Activated T-helper 1 cell treated with Interleukin-2 at 50 U/mL for 16 hours (primary cell): ENCODE measurements at places on chromosomes 1 and 21.

DNA sequence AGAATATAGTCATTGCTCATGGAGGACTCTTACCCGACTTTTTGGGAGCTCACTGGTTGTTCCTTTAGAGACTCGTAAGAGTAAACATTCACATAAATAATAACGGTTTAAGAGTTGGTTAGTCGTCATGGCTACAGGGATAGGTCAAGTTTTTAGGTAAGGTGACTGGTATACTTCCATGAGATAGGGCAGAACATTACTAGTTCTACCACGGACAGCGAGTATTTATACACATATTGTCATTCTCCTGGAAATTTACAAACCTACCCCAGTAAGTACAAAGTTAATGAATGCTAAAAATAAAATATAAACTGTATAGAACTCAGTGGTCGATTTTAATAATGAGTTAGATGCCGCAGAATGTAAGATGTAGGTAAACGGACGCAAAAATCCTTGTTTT, 1.2 kb upstream of the RYR2 start:
- no peak for DNase-seq

- DNase-seq, result no peak
Observed at GRCh38 chr1:24275104-24275410, 44.1 kb upstream of the GRHL3 start.

DNA sequence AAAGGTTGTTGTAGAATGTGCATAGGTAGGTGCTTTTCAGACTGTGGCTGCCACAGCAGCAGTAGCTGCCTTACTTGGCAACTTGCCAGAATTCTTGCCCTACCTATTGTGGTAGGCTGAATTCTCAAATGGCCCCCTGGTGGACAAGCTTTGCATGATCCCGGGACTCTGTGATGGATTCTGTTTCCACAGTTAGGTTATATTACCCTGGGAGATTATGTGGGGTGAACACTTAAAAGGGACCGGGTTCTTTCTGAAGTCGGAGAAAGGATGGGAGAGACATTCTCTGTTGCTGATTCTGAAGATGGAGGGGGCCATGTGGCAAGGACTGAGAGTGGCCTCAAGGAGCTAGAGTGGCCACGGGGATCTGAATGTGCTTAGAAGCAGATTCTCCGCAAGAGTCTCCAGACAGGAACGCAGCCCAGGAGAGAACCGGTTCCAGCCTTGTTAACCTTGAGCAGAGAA, 32.1 kb upstream of the KCNE1 start:
- DNase-seq, result no peak

DNA sequence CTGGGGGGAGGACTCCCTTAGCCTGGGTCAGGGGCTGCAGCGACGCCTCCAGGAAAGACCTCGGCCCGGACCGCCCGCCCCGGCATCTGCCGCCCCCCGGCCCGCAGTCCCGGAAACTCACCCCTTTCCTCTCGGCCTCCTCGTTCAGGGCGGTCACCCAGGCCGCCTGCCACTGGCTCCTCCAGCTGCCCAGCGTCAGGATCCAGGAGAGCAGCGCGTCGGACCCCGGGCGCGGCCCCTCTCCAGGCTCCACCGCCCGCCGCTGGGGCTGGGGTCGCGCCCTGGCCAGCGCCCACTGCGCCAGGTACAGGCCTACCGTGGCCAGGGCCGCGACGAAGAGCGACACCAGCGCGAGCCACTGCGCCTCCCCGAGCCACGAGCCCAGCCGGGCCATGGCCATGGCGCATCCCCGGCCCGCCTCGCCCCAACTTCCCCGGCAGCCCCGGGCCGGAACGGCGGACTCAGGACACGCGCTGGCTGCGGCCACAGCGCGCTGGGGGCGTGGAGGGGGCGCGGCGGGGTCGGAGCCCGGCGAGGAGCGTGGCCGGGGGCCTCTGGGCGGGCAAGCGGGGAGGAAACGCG, 478 bp downstream of the C2CD2 start:
- no peak for DNase-seq

DNA sequence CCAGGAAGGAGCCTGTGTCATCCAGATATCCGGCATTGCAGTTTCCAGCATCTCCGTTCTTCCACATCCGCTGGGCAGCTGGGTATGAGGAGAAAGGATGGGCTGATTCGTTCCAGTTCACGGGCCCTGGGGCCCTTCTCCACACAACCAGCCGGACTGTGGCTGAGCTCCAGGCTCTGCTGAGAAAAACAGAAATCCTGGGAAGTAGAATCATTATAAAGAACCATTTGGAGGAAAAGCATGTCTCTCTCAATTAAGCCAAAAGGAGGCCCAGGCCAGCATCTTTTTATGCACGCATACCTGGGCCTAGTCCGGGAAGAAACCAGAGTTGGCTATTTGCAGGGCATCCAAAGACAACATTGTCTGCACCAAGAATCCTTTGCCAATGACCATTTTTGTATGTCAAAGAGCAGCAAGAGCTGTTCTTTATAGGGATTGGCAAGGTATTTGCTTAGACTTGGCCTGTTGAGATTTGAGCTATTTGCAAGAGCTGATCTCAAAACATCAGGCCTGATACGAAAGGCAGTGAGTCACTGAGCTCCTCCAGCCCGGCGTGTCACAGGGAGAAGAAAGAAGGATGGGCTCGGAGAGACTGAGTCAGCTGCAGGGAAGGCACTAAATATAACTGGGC, 84.9 kb upstream of the ARHGEF16 start:
- no peak for DNase-seq

- DNase-seq, result no peak
Observed at GRCh38 chr1:192448026-192448578, 127.5 kb upstream of the RGS1 start.

GRCh38 chr21:46078978-46079351, 18.9 kb upstream of the COL6A2 start:
- no peak for DNase-seq

DNA sequence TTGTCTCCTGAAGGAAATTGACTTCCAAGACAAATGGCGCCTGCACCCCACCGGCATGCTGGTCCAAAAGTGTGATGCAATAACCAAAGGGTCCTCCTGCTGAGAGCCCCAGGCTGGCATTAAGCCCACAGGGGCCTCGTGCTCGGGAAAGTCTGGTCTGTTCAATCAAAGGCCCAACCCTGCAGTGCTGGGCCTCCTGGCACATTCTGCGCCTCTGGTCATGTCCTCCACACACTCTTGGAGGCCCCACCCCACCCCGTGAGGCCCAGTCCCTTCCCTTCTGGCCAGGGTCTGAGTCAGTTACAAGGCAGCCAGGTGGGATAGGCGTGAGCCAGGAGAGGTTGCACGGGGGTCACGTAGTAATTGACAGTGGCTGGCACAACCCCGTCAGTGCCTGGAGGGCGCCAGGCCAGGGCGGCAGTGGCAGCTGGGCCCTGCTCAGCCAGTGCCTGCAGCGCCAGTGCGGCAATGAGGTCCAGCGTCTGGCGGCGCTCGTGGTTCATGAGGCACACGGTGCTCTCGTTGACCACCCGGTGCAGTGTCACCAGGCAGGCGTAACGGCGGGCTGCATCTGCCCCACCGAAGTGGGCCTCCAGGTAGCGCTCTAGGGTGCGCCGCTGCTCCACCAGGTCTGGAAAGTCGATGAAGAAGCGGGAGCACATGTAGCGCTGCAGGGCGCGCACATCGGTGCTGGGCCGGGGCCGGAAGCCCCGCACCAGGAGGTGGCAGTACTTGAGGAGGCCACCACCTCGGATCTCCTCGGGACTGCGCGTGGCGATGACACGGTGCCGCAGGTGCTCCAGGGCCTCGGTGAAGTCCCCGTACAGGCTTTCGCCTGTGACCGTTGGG, 6.8 kb downstream of the TENT5B start:
- DNase-seq, result no peak

DNA sequence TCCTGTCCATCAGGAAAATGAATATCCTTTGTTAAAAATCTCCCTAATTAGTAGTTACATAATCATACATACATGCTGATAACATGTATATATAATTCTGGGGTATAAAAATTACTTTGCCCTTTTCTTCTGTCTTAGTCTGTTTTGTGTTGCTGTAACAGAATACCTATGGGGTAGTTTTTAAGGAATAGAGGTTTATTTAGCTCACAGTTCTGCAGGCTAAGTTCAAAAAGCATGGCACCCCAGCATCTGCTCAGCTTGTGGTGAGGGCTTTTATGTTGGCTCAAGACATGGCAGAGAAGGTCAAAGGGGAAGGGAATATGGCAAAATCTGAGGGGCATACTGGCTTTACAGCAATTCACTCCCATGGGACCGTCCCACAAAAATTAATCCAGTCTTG, 16.3 kb upstream of the RPS6KC1 start:
- DNase-seq, result no peak

DNA sequence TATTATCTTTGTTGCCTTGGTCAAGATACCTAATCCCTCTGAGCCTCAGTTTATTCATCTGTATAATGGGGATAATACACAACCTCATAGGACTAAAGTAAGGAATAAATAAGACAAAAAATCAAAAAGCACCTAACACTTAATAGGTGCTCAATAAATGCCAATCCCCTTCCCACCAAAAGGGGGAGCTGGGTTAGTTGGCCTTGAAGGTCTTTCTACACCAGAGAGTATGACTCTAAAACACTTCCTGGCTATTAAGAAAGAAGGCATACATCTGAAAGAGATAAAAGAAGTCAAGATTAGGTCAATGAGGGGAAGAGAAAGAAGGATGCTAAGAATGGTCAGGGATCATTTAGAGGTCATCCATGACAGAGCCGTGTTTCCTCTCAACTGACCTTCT, 11.1 kb downstream of the VSIG8 start:
- no peak for DNase-seq

DNA sequence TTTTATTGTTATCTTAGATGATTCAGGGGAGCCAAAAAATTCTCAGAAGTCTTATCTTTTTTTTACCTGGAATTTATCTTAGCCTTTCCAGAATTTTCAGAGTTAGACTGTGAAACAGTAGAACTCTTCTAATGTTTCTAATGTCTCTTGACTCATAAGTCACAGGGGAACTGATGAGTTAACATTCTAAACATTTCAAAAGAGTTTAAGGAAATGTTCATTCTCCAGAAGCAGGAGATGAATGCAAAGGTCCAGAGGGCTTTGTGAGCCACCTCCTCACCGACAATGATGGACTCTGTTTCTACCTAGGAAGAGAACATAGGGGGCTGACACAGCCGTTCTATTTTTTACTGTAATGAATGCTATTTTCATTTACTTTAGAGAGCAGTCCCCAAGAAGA, 157.5 kb downstream of the BRINP2 start:
- no peak for DNase-seq

- DNase-seq, result no peak
Observed at GRCh38 chr1:179083533-179083932, 1.7 kb downstream of the TOR3A start.

DNA sequence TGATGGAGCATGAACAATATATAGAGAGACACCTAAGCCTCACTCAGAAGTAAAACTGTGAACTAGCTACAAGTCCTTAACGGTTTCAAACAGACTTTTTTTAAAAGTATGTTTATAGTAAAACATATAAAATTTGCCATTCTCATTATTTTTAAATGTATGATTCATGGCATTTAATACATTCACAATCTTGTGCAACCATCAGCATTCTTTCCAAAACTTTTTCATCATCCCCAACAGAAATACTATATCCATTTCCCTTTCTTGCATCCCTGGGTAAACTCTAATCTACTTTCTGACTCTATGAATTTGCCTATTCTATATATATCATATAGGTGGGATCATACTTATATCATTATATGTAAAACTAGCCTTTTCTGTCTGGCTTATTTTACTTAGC, 25.5 kb downstream of the EVI5 start:
- no peak for DNase-seq

DNA sequence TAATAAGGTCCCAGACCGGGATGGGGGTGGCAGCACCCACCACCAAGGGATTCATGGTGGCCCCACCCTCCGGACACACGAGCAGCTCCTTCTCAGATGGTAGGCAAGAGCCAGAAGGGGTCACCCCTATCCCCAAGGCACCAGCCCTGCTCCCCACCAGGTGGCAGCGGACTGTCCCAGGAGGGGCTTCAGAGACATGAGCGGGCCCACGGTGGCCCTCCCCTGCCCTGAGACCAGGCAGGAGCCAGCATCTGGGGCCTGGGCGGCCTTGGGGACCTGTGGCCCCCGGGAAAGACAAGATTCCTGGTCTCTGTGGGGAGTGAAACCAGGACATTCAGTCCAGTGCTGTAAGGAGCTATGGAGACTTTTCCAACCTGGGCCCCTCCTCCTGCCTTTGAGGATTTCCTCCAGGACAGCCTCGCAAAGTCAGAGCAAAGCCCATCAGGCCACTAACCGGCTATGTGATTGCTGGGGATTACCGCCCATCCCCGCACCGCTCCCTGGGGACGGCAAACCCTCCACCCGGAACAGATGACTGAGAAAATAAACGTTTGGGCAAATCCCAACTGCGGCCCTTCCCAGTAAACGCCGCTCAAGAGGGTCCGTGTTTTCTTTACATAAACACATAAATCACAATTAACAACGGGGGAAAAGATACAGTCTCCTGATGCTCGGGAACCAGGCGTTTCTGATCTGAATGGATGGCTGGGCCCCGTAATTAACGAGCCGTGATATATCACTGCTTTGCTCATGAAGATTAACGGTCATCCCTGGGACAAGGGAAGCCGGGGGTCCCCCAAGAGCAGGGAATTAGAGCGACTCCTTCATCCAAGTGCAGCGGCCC, 50.9 kb upstream of the ARHGEF16 start:
- DNase-seq, result no peak

DNA sequence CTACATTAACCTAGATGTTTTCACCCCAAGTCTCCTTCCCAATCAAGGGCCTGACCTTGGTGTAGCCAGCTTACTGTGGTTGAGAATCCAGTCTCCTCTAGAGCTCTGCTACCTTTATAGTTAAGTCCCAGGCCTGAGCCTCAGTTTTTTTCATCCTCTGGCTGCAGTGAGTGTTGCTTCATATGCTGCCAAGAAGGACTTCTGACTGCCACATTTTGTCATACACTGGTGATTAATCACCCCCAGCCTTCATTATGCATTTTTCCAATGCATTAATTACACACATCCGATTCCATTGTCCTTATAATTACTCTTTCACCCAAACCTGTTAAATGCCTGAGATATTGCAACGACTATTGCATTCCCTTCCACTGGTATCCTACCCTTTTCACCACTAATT, 66.3 kb upstream of the FGGY start:
- no peak for DNase-seq

- DNase-seq, result no peak
Observed at GRCh38 chr1:70994753-70995268, 52.8 kb downstream of the PTGER3 start.

GRCh38 chr1:59669752-59670312, 144.9 kb upstream of the HOOK1 start:
- no peak for DNase-seq

DNA sequence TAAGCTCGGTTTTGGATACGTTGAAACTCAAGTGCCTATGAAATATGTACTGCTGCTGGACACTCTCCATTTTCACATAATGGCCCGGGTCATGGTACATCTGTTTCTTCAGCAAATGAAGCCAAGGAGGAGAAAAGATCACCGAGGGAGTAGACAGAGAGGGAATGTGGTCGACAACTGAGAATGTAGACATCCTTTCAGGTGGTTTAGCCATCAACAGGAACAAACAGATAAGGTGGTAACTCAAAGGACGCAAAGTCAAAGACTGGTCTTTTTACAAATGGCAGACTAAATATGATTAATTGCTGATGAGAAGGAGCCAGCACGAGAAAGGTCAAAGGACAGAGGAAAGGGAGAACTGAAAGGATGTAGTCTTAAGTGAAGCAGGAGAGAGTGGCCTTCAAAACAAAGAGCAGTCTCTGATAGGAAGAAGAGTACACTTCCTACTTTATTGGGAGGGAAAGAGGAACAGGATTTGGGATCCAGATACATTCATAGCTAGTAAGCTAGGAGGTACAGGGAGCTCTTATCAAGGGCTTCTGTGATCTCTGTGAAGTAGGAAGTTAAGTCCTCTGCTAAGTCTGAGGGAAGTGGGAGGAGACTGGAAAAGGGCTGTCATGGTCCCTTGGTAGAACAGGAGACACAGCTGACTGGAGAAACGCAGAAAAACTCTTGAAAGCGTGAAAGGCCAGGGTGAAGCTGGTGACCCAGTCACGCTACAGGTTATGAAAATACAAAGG, 28.3 kb downstream of the NUP133 start:
- DNase-seq, result no peak
